ENCODE measurements at places on chromosomes 1 and 21.

DNA sequence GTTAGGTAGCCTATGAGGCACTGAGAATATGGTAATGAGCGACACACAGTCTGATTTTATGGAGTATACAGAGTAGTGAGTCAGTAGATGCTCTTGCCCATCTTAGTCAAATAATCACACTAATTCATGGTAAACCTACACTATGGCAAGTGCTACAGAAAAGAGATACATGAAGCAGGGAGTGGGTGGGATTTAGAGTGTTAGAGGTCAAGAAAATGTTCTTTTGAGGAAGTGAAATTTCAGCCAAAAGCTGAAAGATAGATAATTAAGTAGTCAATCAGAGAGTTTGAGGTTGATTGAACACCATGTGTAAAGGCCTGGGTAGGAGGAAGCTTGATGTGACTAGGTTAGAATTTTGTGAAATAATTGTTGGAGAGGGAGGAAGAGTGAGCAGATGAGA, 14.7 kb downstream of the MDM4 start:
- no peak for DNase-seq

GRCh38 chr21:36976882-36977651, 10.6 kb upstream of the HLCS start:
- peak; percentile 53 for DNase-seq

- DNase-seq = no peak
Observed at GRCh38 chr1:87829360-87829759, 500.7 kb downstream of the LMO4 start.

- no peak for DNase-seq
Observed at GRCh38 chr1:83098131-83098530, 900.8 kb downstream of the TTLL7 start.

All from endothelial cell (in vitro differentiated cells).